SHP77 treated with DMSO at 0.1 percent for 48 hours (cell line): ENCODE measurements at places on chromosomes 5 and 9.
A peak's percentile ranks its signal among the peaks of the same experiment; 100 is the strongest.

DNA sequence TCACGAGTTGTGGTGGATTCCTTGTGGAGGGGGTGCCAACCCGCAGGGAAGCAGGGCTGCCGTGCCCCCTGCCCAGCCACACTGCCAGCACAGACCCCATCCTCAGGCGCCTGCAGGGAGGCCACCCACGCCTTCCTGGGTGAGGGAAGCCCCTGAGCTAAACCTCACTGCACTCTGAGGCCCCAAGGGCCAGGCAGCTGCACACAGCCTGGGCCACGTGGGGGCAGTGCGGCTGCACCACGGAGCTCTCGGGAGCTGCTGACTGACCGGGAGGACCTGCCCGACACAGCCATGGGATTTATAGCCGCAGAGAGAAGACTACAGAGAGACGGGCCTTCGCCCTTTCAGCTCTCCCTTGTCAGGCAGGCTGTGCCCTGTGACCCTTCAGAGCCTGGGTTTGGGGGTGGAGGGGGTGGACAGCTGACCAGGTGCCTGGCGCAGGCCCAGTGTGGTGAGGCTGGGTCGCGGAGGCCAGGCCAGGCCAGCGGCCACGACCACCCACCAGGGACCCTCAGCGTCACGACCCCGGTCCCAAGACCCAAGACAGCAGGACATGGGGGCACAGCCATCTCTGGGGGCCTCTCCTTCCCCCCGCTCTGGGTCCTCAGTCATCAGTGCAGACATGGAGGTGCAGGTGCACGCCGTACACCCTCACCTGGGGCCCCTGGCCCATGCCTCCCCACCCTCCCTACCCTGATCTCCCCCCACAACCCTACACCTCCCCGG lies 4.3 kb upstream of the AHRR start:
- DNase-seq, result peak; percentile 57

GRCh38 chr9:93058355-93059010 lies at the start of gene SUSD3:
TSS of gene SUSD3 (plus strand) at chr9:93058701. CDS start at chr9:93058743, 42 bp downstream.
- DNase-seq, result no peak

DNA sequence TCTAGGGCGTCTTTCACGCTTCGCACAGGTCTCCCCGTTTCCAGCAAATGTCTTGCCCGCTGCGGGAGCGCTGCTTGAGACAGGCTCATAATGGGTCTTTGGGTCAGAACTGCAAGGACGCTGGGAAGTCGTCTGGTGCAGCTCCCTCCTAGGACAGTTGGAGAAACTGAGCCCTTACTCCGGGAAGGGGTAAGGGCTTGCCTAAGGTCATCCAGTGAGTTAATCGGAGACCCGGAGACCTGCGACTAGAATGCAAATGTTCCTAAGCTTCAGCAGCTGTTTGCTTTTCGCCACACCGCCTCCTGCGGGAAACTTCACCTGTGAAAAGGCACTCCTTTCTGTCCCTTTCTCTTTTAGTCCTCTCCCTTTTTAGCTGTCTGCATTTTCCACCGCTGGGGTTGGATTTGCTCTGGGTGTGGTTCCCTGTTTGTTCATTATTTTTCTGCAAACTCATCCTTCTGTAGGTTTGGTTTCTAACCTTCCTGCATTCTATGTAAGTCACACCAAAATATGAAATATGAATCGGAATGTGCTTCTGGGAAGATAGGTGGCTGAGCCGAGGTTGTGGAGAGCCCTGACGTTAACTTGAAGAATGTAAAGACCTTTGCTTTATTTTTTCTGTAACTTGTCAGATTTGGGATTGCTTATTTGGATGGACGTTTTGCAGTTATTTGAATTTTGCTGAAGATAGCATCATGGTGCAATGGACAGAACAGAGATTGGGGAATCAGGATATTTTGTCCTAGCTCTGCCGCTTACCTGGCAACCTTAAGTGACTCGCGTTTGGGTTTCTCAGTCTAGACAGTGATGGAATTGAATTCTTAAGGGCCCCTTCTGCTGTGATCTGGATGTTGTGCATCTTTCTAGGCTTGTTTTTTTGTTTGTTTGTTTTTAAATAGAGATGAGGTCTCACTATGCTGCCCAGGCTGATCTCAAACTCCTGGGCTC lies 909 bp downstream of the SLC36A1 start:
- DNase-seq, result peak; percentile 21

DNA sequence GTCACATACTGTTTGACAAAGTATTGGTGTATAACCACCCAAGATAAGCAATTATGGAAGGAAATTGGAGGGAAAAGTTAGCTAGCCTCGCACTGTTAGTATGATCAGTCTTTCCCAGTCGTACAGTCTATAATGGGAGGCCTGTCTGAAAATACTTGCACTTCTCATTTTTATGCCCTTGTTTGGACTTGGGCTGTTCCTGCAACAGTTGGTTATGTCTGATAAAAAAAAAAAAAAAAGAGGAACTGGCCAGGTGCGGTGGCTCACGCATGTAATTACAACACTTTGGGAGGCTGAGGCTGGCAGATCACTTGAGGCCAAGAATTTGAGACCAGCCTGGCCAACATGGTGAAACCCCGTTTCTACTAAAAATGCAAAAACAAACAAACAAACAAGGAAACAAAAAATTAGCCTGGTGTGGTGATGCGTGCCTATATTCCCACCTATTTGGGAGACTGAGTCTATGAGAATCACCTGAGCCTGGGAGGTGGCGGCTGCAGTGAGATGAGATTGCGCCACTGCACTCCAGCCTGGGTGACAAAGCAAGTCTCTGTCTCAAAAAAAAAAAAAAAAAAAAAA lies 58.3 kb upstream of the ANKRD33B start:
- DNase-seq, result no peak

DNA sequence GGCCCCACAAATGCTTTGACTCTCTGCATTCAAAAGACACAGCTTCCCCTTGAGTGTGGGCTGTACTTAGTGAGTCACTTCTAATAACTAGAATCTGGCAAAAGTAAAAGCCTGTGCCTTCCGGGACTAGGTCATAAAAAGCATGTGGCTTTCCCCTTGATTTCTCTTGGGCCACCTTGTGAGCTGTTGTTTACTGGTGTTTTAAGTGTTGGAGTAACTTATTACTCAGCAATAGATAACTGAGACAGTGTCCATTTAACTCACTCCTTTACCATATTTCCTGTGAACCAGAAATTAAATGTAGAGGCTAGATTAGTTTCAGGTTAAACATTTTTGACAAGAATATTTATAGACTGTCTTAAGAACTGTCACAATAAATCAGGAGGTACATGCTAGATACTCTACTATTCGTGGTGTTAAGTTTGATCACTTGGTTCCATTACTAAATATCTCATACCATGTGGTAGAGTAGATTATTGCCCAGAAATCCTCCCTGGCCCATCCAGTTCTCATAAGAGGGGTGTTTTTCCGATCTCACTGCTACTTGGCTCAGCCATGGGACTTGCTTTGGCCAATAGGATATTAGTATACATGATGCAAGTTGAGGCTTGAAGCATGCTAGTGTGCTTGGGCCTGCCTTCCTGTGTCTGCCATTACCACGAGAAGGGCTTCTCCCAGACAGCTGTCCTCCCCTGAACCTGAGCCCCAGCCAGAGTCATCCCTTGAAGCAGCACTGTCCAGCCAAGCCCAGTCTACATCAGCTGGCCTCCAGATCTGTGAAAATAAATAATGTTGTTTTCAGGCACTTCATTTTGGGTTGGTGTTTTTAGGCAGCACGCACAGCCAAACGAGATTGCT lies 10.4 kb upstream of the CMBL start:
- DNase-seq, result no peak

DNA sequence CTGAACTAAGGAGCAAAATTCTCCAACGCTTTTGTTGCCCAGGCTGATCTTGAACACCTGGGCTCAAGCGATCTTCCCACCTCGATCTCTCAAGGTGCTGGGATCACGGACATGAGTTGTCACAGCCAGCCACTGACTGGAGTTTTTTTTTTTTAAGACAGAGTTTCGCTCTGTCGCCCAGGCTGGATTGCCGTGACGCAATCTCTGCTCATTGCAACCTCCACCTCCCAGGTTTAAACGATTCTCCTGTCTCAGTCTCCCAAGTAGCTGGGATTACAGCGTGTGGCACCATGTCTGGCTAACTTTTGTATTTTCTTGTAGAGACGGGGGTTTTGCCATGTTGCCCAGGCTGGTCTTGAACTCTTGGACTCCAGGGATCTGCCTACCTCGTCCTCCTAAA lies 58.2 kb downstream of the EHMT1 start:
- no peak for DNase-seq

DNA sequence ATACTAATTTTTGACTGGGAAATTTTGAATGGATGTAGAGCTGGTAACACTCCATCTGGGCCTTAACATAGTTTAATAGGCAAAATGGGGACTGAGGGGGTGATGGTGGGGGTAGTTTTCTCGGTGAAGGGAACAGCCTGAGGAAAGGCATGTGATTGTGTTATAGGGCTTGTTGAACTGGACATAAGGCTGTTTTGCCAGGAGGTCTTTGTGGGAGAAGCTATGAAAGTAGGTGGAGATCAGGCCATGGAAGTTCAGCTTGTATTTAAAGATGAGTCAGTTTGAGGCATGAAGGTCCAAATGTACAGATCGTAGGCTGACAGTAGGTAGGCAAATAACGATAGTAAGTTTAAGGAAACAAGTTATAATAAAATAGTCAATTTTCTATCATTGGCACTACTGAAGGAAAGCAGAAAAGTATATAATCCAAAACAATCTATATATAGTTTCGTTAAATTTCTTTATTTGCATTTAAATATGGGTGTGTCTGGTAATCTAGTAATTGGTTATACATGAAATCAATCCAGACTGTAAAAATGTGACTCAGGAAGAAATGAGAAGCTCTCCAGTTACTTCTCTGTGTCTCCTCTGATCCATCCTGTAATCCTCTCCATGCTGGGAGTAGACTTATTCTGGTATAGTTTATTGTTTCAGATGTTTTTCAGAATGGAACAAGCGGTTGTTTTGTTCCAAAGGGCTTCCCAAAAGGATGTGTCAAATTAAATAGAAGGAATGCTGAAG lies 2.8 kb downstream of the CSNK1G3 start:
- no peak for DNase-seq

DNA sequence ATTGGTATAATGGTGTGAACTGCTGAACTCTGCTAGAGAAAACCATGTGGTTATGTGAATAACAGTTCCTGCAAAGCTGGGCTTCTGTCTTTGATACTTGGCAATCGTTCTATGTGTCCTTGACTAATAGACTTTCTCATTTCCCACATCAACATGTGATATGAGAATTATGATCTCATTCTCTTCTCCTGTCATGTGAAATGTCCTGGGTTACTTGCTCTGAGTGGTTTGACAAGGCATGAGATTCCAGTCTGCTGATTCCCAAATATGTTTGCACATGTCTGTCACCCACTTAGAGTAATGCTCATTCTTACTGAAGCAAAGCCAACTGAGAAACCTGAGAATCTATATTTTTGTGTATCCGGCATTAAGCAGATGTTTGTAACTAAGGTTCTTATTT lies 141.2 kb downstream of the PARP8 start:
- no peak for DNase-seq

DNA sequence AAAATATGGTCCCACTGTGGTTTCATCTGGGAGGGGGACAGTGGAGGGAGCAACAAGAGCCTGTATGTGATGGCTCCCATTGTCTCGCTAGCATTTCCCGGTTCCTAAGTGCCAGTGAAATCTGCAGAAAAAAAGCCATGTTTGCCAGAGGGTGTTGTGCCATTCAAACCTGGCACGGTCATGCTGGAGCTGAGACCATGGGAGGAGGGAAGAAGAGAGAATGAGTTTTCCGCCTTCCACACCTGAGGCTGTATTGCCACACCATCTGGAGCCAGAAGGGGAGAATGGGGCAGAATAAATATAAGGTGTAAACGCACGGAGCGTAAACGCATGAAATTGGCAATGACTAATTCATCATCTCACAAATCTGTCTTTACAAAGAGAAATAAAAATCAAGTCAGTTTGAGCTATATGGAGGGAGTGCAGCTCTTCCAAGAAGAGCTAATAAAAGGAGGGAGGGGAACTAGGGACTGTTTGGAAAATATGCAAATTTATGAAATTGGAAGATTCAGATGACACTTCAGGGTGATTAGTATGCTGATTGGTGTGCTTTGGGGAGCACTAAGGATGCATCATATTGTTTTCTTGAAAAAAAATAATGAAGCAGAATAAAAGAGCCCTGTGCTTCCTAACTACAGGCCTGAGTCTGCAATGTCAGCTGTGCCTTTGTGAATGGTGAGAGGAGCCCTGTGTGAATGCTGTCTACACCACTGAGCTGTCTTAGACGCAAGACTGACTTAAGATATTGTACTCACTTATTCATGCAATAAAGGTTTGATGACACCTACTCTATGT lies 237.9 kb downstream of the NSG2 start:
- DNase-seq, result no peak

- DNase-seq, result no peak
Observed at GRCh38 chr9:7243838-7244237, 486.1 kb downstream of the KDM4C start.

DNA sequence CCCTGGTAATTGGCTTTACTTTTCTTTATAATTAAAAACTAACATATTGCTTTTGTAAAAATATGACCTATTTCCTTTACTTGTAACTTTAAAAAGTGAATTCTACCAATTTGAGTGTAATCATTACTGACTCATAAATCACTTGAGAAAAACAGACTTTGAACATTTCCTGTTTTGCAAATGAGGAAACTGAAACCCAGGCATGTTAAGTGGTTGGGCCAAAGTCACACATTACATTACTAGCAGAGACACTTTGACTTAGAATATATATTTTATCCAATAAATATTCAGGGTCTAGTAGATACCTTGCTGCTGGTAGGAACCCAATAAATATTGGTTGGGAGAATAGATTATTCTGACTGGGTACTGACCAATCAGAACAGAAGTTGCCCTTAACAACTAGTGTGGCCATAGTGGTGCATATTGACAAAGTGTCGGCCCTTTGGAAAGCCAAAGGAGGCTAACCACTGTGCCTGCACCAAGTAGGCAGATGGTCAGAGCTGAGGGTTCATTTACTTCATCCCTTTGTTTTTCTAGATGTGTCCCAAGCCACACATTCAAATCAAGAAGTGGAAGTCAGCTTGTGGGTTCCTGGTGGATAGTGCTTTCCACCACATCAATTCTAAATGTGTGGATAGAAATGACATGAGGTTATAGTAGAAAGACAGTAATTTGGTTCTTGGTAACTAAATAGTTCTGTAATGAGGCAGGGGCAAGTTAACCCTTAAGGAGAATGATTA lies 365.1 kb upstream of the RIOK2 start:
- no peak for DNase-seq

DNA sequence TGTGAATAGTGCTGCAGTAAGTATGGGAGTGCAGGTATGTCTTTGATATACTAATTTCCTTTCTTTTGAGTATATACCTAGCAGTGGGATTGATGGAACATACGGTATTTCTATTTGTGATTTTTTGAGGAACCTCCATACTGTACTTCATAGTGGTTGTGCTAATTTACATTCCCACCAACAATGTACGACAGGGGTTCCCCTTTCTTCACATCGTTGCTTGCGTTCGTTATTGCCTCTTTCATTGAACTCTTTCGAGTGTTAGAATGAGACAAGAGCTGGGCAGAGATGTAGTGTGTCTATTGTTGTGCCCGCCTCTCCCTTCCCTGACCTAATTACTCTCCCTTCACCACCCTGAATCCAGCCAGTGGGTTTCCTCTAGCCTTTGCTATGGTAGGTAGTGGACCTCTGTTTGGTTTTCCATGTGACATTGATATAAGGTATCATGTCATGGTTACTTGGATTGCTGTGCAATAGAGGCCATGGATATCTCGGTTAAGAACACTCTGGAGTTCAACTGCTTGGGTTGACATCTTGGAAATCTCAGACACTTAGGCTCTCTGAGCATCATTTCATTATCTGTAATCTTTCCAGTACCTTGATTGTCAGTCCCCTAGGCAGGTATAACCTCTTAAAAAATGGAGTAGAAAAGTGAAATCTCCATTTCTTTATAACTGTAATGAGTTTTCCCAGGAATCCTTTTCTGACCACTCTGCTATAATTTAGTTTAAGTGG lies 19.5 kb downstream of the AOPEP start:
- DNase-seq, result no peak

GRCh38 chr5:93327605-93328004 lies 253.4 kb downstream of the NR2F1-AS1 start:
- no peak for DNase-seq
